NAMALWA (cell line): ENCODE measurements at places on chromosomes 1 and 21.

DNA sequence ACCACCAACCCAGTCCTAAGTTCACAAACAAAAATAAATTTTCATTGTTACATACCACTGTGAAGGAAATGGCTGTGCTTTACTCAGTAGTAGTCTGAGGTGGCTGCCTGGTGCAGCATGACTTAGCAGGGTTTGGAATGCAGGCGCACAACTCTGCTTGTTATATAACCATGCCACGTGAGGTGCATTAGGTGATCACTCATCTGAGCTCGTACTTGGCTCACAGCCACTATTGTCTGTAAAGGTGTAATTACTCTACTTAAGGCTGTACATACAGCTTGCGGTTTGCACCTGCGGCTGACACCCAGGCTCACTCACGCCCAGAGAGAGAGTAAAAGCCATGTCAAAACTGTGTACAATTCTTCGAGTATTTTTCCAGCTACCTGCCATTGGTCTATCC lies 599.4 kb downstream of the LTN1 start:
- no peak for DNase-seq

GRCh38 chr1:54465351-54465811 lies 59.2 kb upstream of the SSBP3 start:
- DNase-seq, result no peak

GRCh38 chr1:224287714-224288113 lies 42.3 kb downstream of the NVL start:
- DNase-seq, result no peak

GRCh38 chr1:235648954-235649367 lies 623 bp downstream of the GNG4 start:
- DNase-seq, result no peak

- peak; percentile 13 for DNase-seq
These were observed 53.3 kb upstream of the SYT14 start for GRCh38 chr1:209884665-209885117.

DNA sequence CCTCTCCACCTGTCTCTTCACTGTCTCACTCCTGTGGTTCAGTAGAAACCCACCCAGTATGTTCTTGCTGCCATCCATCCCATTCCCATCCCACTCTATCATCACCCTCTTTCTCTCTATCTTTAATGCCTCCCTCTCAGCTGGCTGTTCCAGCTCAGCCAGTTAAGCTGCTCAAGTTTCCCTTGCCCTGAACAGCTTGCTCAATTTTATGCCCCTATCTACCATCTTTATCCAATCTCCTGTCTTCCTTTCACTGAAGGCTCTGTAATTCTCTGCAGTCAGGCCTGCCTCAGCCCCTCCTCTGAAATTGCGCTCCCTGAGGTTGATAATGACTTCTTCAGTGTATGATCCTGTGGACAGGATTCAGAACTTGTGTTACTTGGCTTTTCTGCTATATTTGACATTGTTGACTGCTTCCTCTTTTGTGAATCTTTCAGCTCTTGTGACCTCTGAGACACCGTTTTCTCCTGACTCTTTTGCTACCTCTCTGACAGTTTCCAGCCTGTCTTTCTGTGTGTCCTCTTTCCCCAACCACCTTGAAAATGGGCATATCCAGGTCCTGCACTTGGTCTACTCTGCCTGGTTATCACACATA lies 13.9 kb upstream of the BCAR3 start:
- peak; percentile 33 for DNase-seq

DNA sequence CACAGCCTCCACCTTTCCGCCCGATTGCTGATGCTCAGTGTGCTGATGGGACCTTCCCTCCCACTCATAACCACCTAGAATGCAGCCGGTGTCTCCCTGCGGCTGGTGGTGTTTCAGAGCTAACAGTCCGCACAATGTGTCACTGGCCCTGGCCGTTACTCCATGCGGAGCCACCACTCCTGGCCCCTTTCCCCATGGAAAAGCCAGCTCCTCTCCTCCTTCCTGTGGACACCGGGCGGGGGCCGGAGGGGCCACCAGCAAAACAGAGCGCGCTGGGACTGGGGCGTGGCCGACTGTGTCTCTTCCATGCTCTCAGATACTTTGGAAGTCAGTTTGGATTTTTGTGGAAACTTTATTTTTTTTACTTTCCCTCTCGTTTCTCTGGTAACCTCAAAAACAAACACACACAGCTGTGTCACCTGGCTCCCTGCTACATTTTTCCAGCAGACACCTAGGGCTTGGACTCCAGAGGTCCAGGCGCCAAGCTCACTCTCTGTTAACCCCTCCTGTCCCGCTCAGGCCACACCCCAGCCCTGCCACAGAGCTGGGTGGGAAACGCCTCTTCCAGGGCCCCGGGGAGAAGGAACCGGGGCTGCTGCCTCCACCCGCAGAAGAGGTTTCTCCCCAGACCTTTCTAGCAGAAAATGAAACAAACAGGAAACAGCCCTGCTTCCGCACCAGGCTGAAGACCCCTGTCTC lies 32.5 kb upstream of the COL6A2 start:
- no peak for DNase-seq

DNA sequence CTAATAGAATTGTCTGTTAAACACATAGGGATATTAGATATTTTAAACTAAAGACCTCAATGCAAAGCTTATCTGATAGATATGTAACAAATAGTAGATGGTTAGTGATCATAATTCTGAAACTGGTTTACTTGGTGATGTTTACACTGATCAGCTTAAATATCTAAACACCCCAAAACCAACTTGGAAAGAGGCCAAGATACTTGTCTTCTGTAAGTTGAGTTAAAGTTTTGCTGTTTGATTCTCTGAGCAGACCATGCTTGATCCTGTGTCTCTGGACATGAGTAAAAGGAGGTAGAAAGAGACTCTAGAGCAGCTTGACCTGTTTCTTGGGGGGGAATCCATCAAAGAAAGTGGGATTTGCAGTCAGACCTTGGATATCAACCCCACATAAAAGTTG lies 107.5 kb downstream of the NEK7 start:
- no peak for DNase-seq

DNA sequence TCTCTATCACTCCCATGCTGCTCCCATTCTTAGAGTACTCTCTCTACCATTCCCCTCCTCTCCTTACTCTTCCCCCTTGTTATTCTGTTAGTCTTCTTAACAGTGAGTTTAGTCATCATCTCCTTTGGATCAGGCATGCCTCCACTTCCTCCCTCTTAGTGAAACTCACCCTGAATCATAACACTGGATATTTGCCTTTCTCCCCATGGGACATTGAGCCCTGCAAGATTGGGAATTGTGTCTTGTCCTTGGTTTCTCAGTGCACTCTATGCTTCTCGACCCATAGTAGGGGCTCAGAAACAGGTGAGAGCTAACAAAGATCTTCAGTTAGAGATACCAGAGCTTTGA lies 68.3 kb upstream of the GCLM start:
- DNase-seq, result no peak

DNA sequence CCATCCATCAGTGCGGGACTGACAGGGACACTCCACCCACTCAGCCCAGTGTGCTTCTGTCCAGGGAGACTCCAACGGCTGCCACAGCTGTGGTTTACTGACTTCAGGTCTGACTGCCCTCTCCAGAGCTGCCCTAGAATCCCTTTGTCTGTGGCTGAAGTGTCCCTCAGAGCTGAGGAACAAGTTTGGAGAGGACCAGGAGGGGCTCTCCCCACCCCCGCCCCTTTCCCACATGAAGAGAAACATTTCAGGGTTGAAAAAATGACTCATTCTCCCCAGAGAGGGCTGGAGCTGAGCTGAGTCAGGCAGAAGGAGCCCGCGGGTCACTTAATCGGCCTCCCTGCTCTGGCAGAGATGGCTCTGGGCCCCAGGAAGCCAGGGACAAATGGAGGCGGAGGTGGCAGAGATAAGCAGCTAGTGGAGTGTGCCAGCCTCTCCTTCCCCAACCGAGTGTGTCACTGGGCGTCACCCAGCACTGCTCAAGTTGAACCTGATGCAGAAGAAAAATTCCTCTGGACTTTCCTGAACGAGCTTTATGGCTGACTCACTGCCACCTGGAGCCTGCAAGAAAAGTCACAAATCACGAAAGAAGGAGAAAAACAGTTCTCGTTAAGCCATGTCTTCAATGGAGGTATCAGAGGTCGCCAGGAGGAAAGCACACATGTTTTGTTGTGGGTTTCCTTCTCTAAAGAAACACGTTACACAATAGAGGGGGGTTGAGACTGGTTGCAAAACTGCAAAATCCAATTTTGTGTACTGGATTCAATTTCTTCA lies 34.3 kb upstream of the ECE1 start:
- no peak for DNase-seq

- no peak for DNase-seq
These were observed 50.2 kb downstream of the PCNX2 start for GRCh38 chr1:233245191-233245765.

GRCh38 chr21:35050348-35051286 lies 1.5 kb upstream of the RUNX1 start:
- DNase-seq, result peak; percentile 73

DNA sequence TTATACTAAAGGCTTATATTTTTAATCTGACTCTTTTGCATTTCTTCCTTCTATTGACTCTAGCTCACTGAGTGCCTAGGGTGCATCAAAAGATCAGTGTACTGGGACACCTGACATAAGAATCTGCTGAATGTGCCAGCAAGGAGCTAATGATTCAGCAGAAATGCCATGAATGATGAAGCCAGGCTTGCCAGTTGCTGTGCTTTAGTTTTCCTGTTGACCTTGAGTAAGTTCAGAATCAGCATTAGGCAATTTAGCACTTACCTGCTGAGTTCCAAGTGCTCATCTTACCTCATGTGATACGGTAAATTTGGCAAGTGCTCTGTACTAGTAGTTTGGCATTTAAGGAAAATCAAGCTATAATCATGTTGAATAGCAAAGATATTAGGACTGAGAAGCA lies 523.2 kb upstream of the B3GALT2 start:
- no peak for DNase-seq

GRCh38 chr1:85326336-85326735 lies 49.9 kb upstream of the BCL10 start:
- DNase-seq, result no peak

DNA sequence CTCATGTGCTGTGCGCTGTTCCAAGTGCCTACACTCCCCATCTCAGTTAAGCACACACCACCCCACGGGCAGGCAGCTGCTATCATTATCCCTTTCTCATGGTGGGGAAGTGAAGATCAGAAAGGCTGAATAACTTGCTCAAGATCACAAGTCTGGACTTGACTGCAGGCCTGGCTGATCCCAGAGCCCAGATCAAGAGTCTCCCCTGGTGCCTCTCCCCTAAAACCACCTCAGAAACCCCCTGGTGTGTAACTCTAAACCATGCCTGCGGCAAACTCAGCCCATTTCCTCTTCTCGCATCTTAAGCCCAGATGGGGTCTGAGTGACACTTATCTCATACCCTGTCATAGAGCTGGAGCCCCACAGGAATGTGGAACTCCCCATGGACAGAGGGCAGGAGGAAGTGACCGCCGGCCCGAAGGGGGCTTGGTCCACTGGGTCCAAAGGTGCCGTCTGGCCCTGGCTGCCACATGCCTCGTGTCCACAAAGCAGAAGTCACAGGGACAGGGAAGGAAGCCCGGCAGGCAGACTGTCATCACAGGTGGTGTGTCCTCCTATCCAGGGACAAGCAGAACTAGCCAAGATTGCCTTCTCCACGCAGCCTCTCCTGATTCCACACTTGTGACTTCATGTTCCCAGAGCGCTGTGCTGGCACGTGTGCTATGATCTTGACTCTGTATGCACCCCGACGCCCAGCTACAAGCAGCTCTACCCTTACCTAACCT lies 92.1 kb downstream of the SYF2 start:
- DNase-seq, result peak; percentile 17

- no peak for DNase-seq
These were observed 78.2 kb upstream of the TENT5C start for GRCh38 chr1:117527566-117528102.

GRCh38 chr1:156490401-156491032 lies 10.1 kb downstream of the MEF2D start:
- peak; percentile 38 for DNase-seq
